ENCODE measurements at places on chromosomes 3 and 15.

GRCh38 chr15:101641894-101642293 is 10.3 kb downstream of the TM2D3 start:
- no peak for DNase-seq

DNA sequence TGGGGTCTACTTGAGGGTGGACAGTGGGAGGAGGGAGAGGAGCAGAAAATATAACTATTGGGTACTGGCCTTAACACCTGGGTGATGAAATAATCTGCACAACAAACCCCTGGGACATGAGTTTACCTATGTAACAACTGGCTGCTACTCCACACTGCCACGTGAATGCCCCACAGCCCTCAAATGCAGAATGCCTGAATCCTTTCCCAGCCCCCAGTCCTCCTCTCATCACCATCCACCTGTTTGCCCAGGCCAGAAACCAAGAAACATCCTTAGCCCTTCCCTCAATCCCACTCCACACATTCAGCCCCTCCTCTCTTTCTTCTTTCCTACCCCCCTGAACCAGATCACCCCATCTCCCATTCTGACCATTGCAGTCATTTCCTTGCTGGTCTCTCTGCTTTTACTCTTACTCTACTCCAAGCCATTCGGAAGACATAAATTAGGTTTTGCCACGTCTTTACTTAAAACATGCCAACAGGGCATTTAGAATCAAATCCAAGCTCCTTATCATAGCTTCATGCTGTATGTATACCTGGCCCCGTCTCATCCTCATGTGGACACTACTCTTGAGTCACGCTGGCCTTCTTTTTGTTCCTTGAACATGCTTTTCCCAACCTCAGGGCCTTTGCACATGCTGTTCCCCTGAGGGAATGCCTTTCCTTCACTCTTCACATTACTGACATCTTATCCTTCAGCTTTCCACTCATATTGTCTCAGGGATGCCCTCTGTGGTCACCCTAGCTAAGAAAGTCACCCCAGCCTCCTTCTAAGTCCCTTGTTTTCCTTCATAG is 137.5 kb upstream of the ABHD17C start:
- DNase-seq = no peak

DNA sequence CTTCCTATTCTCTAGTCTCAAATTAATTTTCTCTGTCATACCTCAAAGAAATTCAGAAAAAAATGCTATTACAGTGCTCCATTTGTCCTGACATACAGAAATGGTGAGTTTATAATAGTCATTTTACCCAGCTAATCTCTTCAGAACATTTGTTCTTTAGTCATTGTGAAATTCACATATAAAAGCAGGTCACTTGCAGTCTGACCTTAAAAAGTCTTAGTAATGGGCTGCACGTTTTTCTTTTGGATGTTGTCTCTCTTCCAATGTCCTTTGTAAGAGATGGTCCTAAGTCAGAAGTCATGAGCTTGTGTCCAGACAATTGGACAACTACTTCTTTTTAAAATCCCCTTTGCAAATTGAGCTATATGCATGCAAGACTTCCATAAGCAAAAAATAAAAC is 17.0 kb upstream of the IL1RAP start:
- no peak for DNase-seq

DNA sequence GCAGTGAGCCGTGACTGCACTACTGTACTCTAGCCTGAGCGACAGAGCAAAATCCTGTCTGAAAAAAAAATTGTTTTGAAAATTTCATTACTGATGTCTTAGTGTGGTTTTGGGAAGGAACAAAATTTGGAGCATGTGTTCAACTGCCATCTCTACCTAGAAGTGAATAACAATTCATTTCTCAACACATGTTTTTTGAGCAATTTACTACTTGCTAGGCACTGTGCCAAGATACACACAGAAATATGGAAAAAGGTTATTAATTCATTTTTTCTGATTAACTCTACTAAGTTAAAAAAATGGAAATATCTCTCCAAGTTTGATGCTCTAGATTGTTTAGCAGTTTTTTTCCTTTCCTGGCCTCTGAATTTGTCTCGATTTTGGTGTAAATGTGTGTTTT is 5.2 kb upstream of the TCF12 start:
- DNase-seq = no peak

GRCh38 chr15:48869966-48870365 is 8.0 kb upstream of the EID1 start:
- no peak for DNase-seq

- no peak for DNase-seq
Observed at GRCh38 chr15:31545257-31545656, 218.6 kb downstream of the KLF13 start.

GRCh38 chr3:175200391-175201095 is 341.4 kb downstream of the NAALADL2 start:
- DNase-seq = no peak

DNA sequence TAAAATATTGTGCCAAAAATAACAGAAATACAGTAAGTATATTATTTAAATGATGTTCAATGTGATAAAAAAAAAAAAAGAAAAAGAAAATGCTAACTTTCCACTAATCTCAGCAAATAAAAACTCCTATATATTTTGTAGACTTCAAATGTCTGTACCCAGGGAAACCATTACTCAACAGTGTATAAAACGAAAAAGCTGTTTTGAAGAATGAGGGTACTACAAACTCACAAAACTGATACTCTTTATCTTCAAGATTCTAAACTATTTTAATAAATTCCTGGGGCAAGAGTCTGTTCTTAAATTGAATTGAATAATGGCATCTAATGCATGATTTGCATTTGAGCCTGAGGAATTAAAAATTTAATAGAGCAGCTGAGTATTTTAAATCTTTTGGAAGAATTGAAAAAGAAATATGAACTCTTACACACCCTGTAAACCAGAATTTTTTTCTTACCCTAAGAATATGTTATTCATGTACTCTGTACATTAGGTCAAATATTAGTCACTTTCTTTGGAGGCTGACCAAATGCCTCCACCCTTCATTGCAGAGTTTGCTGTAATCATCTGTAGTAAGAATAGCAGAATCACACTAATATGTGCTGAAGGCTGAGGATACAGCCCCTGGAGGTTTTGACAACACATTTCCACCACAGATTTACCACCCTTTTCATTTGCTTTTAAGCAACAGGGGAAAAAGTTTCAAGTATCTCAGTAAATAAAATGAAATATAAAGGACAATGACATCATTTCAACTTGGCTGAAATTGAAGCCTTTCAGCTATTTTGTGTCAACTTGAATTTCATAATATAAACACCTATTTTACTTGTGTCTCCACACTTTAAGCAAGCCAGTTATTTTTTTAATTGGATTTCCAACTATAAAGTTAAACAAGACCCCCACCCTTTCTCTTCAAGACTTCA is 79.7 kb downstream of the FBN1 start:
- no peak for DNase-seq

DNA sequence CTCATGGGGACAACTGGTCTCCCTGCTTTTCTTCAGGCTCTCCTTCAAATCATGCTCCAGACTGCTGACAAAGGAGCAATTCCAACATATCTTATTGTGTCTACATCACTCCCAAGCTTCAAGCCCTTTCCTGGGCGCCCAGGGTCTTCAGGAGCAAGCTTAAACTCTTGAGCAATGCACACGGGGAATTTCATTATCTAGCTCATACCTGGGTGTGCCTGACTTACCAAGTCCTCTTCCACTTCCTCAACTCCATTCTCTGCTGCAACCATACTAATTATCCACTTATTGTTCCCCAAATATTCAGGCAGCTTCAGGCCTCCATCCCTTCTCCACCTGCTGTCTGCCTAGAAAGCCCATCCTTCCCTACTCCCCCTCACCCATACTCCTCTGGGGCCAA is 50.6 kb downstream of the B3GNT5 start:
- DNase-seq = no peak

DNA sequence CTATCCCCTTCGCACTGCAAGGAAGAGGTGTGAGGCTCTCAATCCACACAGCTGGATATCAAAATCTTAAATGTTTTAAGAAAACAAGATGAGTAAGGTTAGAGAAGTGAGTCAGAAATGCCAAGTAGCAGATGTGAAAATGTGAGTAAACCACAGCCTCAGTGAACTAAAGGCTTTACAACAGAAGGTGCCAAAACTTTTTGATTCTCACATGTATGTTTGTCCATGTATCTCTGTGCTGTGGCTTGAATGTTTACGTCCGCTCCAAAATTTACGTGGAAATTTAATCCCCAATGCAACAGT is 126.8 kb upstream of the PFN2 start:
- DNase-seq = no peak

DNA sequence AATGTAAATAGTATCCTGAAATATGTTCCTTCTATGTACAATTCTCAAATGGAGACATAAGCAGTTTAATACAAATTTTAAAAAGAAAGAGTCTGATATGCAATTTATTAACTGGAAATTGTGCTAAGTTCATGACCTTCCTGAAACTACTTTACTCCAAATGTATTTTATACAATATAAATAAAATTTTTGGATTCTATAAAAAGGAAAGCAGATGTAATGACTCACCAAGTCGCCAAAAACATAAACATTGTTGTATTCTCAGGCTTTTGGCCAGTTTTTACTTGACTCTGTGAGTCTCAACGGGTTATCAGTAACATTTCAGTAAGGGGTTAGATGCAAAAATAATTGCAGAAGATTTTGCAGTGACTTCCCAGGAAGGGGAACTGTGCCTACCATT is 948.2 kb downstream of the EPHA3 start:
- no peak for DNase-seq

- DNase-seq = no peak
Observed at GRCh38 chr15:52789601-52790168, 451 bp downstream of the ONECUT1 start.
